Stimulated activated CD8-positive, alpha-beta memory T cell treated with anti-CD3 and anti-CD28 coated beads, Interleukin-7, amount 100 ng/mL, for 1 hour (primary cell): ENCODE measurements at places on chromosomes 12 and 14.

DNA sequence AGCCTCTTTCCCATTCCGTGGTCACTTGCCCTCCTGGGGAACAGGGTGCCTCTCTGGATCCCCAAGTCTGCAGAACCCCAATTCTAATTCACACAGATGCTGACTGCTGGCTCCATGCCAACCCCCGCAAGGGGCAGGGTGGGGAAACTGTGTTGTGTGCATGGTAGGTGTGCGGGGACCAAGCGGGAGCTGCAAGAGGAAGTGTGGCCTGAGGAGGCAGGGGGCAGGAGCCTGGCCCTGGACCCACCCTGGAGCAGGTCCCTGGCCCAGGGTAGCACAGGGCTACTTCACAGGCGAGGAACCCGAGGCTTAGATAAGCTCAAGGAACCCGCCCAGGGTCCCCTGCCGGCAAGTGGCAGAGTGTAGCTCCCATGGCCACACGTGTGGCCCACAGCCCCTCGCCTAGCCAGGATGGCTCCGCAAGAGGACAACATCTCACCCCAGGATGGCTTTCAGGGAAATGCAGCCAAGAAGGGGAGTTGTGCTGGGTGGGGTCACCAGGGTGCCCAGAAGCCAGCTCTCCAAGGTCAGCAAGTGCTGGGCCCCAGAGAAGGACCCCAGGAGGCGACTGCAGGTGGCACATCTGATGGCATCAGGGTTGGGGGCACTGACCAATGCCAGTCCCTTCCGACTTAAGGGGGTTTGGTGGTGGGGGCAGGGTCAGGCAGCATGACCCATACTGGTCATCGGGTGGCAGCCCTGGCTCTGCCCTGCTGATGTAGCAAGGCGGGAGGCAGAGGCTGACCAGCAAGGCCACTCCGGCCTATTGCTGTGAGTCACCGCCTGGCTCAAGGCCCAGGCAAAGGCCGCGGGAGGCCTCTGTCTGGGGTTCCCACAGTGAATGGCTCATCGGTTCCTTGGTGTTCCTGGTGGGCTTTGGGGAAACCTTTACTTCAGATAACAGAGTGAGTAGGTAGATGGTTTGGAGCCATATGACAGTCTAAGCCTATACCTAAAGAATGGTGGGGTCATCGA is 37.3 kb upstream of the EML1 start:
- no peak for DNase-seq

DNA sequence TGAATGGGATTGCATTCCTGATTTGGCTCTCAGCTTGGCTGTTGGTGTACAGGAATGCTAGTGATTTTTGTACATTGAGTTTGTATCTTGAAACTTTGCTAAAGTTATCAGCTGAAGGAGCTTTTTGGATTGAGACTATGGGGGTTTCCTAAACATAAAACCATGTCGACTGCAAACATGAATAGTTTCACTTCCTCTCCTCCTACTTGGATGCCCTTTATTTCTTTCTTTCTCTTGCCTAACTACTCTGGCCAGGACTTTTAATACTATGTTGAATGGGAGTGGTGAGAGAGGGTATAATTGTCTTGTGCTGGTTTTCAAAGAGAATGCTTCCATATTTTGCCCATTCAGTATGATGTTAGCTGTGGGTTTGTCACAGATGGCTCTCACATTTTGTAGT is 141.5 kb downstream of the CEP83 start:
- DNase-seq: no peak

DNA sequence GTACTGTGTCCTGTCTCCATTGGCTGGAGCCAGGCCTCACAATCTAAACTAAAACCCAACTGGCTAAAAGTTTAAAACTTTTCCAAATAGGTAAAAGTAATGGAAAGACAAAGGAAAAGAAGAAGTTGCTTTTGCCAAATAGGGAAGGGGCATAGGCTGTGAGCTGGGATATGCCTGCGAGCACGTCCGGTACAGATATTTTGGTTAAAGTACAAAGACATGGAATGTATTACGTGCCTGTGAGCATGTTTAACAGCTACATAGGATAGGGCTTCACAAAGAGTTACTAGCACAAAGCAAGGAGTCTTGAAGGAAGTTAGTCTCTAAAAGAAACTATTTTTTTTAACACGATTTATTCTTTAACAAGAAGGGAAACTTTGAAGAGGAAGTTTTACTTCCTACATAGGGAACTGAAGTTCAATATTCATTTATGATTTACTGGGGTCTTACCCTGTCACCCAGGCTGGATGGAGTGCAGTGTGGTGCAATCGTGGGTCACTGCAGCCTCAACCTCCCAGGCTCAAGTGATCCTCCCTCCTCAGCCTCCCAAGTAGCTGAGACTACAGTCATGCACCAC is 41.9 kb upstream of the INF2 start:
- DNase-seq: no peak

GRCh38 chr14:94485944-94486841 is 10.2 kb upstream of the SERPINA9 start:
- no peak for DNase-seq

DNA sequence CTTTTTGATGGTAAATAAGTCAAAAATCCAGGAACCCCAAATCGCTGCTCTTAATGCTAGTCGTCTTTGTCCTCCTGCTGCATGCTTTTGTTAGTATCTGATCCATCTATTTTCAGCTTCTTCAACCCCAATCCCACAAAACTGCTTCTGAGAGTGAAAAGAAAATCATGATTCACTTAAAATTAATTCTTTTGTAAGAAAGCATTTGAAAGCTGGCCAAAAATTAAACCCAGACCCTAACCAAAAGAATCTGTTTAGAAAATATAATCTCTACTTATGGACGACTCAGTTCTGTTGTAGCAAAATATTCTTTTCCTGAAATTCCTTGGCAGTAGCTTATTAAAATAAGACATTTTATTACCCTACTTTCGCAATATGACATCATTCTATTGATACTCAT is 443.6 kb upstream of the SYT1 start:
- no peak for DNase-seq

- DNase-seq: no peak
Measured at GRCh38 chr14:105255021-105255507, 6.7 kb downstream of the BTBD6 start.

DNA sequence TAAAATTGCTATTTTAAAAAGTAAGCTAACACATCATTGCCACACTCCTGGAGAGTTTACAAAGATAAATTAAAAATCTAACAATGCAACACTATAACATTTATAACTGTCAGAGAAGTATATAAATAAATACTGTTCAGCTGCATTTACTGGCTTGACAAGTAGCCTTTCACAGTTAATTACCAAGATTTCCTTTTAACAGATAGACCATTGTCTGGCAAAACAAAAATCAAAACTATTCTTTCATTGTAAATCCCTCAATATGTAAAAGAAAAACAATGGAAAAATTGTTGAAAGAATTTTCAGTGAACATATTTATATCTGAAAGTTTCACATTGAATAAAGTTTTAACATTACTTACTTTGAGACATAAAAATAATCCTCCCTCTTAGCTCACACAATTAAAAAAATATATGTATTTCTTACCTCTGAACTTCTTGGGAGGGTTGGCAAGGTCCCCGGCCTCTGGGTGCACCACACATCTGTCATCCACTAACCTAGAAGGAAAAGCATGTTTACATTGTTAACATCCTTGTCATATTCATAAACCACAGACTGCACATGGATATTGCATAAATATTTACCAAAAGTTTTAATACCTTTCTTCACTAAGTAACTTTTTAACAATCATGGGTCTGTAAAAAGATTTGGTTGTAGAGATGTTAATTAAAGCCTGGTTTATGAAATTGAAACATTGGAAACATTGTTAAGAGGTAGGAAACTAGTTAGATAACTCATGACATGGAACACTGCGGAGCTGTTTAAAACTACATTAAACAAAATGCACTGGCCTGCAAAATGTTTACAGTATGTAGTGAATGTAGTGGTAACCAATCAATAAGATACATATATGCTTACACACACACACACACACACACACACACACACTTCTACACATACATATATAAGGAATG is 43.0 kb downstream of the ITPR2 start:
- DNase-seq: no peak
